ENCODE measurements at places on chromosomes 11 and 22.
A peak's percentile ranks its signal among the peaks of the same experiment; 100 is the strongest.

GRCh38 chr22:31088233-31088986 lies 7.3 kb downstream of the SMTN start:
- DNase-seq = no peak

DNA sequence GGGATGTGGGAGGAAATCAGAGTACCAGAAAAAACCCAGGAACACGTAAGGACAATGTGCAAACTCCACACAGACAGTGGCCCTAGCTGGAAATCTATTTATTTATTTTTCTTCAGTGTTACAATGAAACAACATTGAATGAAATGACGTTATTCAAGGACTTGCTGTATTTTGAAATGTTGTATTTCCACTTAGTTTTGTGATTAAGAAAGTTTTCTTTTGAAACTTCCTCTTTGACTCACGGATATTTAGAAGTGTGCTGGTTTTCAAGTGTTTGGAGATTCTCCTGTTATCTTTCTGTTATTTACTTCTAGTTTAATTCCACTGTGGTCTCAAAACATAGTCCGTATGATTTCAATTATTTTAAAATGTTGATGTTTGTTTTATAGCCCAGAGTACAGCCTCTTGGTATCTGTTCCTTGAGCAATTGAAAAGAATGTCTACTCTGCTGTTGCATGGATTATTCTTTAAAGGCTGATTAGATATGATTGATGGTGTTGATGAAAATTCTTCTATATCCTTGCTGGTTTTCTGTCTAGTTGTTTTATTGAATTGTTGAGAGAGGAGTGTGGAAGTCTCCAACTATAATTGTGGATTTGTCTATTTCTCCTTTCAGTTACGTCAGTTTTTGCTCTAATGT lies 141.0 kb downstream of the ARHGAP20 start:
- no peak for DNase-seq

DNA sequence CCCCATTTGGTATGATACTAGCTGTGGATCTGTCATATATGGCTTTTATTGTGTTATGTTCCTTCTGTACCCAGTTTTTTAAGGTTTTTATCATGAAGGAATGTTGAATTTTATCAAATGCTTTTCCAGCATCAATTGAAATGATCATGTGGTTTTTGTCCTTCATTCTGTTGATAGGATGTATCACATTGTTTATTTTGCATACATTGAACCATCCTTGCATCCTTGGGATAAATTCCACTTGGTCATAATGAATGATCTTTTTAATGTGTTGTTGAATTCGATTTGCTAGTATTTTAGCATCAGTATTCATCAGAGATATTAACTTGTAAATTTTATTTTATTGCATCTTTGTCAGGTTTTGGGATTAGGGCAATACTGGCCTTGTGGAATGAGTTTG lies 31.1 kb downstream of the TAF1D start:
- DNase-seq = no peak

DNA sequence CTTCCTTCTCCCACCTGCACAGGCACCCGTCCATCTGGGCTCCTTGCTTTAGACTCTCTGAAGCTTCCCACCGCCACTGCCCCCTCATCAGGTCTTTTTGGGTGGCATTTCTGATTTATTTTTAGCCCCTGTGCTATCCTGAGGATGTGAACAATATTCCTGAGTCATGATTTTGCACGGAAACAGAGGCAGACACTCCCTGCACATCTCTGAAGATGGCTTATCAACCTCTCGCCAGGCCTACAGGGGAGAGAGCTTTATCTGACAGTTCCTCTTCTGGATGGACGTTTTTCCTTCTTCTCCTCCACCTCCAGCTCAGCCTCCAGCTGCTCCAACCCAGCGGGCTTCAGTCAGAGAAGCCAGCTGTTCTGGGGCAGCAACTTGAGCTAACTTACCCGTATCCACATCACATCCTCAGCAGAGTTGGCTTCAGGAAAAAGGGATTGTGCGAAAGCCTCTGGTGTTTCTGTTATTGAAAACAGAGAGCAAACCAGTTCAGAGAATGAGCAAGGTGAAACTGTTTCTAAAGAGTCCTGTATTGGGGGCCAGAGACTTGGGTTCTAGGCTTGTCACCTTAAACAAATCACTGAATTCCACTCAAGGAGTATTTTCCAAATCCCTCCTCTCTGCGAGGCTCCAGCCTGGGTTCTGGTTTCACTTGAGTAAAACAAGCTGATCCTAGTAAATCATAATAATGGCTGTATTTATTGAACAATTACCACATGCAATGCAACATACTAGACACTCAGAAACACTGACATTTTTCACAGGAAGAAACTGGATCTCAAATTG lies 33.1 kb upstream of the ETS1 start:
- no peak for DNase-seq

DNA sequence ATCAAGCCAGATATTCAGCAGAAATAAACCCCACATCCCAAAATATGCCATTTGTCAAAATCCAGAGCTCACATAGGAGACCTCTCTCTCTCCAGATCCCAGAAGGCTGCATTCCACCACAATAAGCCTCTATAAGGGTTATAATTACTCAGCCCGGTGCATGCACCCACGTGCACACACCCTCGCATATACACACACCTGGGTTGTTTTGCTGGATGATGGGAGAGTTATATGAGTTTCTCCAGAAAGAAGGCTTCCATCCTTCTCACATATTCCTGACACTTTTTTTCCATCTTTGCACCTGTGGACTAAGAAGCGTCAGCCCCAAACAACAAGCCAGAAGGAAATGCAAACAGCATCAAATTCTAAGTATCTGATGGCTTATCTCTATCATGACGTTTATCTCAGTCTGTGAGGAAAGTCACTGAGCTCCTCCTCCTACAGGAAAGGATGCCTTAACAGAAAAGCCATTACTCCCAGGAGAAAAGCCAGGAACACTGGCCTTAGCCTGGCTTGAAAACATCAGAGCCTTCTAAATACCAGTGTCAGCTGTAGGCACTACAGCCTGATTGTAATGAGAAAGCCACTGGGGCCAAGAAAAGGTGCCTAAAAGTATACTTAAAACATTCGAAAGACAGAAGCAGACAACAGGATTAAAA lies 253.2 kb downstream of the LARGE1 start:
- peak; percentile 20 for DNase-seq
